ENCODE measurements at places on chromosomes 5 and 9.

DNA sequence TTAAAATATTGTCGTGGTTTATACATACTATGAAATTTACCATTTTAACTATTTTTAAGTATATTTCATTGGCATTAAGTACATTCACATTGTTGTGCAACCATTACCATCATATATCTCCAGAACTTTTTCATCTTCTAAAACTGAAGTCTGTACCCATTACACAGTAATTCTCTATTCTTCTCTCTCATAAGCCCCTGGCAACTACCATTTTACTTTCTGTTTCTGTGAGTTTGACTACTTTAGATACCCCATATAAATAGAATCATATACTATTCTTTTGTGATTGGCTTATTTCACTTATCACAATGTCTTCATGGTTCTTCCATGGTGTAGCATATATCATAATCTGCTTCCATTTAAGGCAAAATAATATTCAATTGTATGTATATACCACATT lies 30.3 kb downstream of the NDUFS4 start:
- no peak for ATAC-seq

- ATAC-seq = peak; percentile 40
These were observed 273.5 kb downstream of the ARRDC3 start for GRCh38 chr5:91109634-91110033.

DNA sequence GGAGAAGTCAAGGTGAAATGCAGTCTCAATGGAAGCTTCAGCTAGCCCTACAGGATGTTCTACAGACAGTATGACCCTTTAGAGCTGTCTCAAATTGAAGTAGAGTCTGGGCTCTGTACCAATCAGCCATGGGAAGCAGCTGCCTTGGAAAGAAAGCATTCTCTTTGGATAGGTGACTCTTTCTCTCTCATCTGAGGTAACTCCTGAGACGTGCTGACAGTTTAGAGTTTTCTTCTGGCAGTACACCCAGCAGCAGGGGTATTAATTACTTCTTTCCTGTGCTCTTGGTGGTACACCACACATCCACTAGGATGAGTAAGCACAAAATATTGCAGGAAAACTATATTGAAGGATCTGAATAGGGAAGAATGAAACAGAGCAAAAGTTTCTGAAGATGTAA lies 329.6 kb upstream of the RGMB start:
- no peak for ATAC-seq

- ATAC-seq = no peak
These were observed 48.5 kb downstream of the PLEKHG4B start for GRCh38 chr5:140443-140829.

DNA sequence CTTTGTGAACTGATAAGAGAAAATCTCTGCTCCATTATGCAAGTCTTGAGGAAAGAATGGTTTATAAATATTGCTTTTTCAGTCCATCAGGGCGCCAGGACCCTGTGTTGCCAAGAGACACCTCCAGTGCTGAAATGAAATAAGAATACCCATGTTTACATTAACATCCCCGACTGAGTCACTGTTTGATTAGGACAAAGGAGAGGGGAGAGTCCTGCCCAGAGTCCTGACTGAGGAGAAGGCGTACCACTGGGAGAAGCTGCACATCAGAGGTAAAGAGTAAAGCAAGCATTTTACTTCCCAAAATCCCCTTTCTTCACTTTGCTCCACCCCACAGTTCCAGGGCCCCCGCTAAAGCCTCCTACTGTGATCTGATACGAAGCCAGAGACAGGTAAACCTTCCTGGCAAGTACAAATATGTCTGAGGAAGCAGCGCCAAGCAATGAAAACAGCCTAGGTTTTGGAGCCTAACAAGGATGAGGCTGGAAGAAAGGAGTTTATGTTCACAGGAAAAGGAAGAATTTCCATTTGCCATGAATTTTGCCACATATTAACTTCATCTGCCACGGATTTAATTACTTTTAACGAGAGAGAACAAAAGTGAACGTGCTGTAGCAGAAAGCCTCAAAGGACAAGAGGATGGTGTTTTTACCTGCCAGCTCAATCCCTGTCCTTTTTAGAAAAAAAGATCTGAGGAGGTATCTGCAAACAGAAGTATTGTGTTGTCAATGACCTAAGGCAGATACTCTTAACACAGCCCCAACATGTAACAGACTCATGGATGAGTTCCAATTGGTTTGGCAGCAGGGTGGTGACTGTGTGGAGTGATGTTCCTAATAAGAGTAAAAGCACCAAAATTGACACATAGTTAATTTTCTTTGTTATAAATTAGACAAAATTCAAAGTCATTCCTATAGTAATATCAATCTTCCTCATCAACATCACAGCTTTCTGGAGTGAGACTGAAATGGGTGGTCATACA lies 209.4 kb upstream of the TLE4 start:
- no peak for ATAC-seq

DNA sequence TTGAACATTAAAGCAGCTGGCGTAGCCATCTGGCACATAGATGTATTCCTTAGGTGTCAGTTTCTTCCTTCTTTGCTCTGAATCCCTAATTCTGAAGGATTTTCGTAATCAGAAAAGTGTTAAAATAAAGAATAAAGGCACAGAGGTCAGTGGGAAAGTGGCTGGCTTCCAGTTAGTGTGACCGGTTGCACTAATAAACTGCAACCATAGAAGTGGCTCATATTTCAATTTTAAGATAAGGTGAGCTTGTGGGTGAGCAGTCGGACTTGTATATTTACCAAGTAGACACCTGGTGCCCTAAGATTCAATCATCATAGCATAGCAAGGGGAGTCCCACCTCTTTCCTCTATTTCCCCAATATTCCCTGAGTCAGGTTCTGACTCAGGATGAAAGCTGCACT lies 459.6 kb downstream of the ACTL7B start:
- no peak for ATAC-seq

DNA sequence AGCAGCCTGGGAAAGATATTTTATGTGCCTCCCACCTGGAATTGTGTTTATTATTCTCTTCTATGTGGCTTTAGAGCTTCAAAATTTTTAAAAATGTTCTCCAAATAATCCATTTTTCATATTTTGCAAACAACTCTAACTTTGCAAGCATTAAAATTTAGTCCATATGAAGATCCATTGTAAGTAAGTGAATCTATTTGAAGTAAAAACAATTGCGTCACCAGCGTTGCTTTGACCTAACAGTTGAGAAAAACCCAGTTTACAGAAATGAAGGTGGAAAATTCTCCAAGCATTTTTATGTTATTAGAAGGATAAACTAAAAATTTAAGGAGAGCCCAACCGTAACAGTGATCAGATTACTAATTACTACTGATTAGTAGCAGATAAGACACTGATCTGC lies 38.9 kb upstream of the TLX3 start:
- ATAC-seq = no peak

- no peak for ATAC-seq
These were observed 9.1 kb downstream of the GFPT2 start for GRCh38 chr5:180343831-180344695.

DNA sequence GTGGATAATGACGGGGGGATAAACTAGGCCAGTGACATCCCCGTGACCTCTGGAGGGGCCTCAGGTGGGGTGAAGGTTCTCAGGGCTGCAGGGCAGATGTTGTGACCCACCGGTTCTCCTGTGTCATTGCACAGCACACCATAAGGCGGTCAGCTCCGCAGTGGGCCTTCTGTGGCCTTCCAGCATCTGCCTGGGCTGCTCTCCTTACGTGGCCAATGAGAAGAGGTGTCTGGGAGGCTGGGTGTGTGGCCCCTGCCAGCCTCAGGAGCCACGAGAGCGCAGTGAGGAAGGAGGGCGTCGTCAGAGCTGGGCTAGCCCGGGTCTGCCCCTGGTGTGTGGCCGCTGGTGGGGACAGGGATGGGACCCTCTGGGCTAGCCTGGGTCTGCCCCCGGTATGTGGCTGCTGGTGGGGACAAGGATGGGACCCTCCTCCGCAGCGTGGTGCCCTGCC lies 48.7 kb downstream of the COL5A1 start:
- ATAC-seq = no peak

DNA sequence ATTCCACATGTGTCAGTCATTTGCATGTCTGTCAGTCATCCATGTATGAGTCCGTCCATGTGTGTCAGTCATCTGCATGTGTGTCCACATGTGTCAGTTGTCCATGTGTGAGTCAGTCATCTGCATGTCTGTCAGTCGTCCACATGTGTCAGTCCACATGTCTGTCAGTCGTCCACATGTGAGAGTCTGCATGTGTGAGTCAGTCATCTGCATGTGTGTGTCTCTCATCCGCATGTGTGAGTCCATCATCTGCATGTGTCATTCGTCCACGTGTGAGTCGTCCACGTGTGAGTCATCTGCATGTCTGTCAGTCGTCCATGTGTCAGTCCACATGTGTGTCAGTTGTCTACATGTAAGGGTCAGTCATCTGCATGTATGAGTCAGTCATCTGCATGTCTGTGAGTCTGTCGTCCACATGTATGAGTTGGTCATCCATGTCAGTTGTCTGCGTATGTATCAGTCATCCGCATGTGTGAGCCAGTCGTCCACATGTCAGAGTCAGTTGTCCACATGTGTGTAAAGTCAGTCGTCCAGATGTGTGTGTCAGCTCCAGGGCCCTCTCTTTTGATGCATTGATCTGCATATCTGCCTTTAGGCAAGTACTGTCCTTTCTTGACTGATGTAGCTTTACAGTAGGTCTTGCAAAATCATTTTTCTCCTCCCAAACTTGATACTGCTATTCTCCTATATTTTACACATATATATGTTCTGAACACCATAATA lies 72.5 kb upstream of the CACNA1B start:
- ATAC-seq = no peak

DNA sequence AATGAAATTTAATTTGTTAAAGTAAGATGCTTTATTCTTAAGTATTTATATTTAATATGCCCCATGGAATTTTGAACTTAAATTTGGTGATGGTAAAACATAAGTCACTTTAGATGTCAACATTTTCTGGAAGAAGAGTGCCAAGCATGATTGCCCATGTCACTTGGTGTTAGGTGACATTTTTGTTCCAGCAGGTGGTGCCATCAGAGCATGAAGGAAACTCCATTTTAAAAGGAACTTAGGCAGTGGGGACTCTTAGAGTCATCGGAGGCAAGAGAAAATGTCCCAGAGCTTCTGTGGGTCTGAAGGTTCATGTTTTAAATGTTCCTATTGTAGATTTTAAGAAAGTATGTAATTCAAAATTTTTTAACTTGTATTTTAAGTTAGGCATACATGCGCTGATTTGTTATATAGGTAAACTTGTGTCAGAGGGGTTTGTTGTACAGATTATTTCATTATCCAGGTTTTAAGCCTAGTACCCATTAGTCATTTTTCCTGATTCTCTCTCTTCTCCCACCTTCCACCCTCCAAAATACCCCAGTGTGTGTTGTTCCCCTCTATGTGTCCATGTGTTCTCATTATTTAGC lies 789.3 kb downstream of the SEMA5A start:
- ATAC-seq = peak; percentile 90

DNA sequence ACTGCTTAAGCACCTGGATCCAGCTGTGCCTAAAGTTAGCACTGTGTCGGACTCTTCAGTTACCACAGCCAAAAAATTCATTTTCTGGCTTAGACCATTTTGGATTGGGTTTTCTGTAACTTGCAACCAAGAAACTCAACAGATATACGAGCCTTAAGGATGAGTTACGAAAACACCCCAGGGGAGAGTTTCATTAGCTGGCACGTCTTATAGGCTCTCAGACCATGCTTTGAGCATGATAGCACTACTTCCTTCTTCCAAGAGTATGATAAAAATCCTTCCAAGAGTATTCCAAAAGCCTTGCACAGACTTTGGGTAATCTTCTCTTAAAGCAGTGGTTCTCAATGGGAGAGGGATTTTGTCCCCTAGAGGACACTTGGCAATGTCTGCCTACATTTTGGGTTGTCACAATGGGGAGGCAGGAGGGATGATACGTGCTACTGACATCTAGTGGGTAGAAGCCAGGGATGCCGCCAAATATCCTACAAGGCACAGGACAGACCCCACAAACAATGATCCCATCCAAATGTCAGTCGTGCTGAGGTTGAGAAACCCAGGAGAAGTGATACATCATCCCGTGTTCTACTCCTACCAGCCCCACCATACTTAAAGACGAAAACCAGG lies 64.8 kb downstream of the SMIM23 start:
- ATAC-seq = peak; percentile 40

DNA sequence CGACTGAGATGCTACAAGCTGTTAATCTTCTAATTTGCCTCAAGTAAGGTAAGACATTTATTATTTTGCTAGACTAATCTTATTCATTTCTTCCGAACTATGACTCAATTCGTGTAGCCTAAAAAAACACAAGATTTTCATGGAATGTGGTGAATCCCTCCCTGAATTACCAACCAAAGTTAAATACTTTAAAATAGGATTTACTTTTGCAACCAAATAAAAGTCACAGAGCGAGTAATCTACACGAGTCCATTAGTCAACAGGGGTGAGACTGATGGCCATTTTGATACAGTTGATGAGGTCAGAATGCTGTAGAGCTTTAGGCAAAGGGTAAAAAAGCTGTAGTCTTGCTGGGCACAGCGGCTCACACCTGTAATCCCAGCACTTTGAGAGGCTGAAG lies 13.1 kb upstream of the BNC2 start:
- ATAC-seq = no peak

DNA sequence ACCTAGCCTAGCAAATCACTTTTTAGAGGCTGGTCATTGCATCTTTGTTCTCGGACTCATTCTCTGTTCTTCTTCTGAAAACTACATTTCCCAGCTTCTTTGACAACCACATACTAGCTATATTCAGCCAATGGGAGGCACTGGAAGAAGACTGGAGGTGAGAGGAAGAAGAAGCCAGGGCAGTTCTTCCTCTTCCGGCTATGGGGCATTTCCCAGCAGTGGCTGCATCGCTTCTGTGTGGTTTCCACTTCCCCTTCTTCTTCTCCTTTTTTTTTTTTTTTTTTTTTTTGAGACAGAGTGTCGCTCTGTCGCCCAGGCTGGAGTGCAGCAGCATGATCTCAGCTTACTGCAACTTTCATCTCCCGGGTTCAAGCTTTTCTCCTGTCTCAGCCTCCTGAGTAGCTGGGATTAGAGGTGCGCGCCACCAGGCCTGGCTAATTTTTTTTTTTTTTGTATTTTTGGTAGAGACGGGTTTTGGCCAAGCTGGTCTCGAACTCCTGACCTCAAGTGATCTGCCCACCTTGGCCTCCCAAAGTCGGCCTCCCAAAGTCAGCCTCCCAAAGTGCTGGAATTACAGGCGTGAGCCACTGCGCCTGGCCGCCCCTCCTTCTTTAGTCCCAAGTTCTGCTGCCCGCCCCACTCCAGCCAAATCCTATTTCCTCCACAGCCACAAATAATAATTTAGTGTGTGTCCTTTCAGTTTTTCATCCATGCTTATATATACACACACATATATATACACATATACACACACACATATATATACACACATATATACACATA lies 6.9 kb upstream of the UBAP1 start:
- no peak for ATAC-seq

- no peak for ATAC-seq
These were observed 3.6 kb upstream of the POC5 start for GRCh38 chr5:75720882-75721281.

DNA sequence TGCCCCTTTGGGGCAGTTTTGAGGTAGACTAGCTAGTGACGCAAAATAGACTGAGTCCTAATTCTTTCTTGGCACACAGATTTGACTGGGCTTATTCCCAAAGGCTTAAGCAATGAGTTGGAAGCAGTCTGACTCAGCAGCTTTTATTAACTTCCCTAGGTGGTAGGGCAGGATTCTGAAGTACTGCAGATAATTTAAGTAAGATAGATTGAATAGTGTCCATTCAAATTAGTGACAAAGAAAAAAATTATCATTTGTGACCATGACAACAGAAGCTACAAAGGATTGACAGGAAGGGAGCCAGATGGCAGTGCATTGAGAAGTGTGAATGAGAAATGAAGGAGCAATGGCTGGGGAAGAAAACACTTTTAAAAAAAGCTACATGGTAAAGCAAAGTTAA lies 649.4 kb downstream of the CDH9 start:
- ATAC-seq = no peak

- no peak for ATAC-seq
These were observed 211.4 kb downstream of the KIAA0825 start for GRCh38 chr5:94407023-94407422.

Data from SK-N-SH treated with all-trans-retinoic acid at 6 μM for 48 hours (cell line).